ENCODE measurements at places on chromosomes 1 and 21.

- DNase-seq, result no peak
Observed at GRCh38 chr1:43610339-43610738, 39.6 kb upstream of the KDM4A start.

- no peak for DNase-seq
Observed at GRCh38 chr1:8590721-8591351, 226.6 kb downstream of the RERE start.

- DNase-seq, result no peak
Observed at GRCh38 chr1:214537219-214537618, 14.2 kb downstream of the PTPN14 start.

- DNase-seq, result no peak
Observed at GRCh38 chr1:56355422-56355821, 223.9 kb downstream of the PLPP3 start.

DNA sequence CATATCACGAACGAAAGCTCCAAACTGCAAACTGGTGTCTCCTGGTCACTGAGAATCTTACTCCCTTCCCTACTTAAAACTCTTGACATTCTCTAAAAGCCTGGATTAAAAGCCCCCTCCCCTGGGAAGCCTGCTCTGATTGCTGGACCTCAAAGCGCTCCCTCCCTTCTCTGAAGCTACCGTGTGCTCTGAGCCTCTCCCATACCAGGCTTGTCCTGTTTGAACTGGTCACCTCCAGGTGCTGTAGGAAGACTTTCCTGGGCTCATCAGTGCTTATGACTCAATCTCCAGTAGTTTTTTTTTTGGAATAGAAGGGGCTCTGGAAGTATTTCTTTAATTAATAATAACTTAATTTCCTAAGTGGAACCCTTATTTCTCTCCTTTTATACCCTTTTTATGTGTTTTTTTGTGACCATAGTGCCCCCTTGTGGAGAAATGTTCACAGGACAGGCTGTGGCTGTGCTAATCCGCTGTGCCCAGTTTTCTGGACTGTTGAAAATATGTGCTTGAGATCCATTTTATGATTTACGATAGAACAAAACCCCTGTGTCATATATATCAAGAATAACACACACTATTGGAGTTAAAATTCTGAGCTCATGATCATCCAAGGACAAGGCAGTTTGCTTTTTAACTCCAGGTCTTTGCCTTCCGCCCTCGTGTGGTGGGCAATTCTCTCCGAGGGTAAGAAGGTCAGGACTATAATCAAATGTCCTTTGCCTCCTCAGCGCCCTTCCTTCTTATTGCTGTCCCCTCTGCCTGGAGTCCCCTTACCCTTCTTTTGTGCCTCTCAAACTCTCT lies 16.9 kb downstream of the MTARC1 start:
- DNase-seq, result peak; percentile 51

- DNase-seq, result no peak
Observed at GRCh38 chr1:42793824-42794223, 9.0 kb downstream of the TMEM269 start.

GRCh38 chr1:7678491-7679158 lies 92.5 kb upstream of the VAMP3 start:
- no peak for DNase-seq

GRCh38 chr1:186849826-186850225 lies 21.1 kb downstream of the PLA2G4A start:
- DNase-seq, result no peak

GRCh38 chr1:92843046-92843423 lies 11.2 kb downstream of the RPL5 start:
- no peak for DNase-seq

GRCh38 chr21:38834725-38835124 lies 29.0 kb downstream of the ETS2 start:
- no peak for DNase-seq

- DNase-seq, result no peak
Observed at GRCh38 chr21:26025536-26026512, 144.7 kb downstream of the APP start.

GRCh38 chr1:164649146-164649545 lies 90.2 kb downstream of the PBX1 start:
- no peak for DNase-seq

GRCh38 chr1:97488530-97488929 lies 432.3 kb downstream of the DPYD start:
- no peak for DNase-seq

- no peak for DNase-seq
Observed at GRCh38 chr1:181711820-181712219, 228.5 kb downstream of the CACNA1E start.

DNA sequence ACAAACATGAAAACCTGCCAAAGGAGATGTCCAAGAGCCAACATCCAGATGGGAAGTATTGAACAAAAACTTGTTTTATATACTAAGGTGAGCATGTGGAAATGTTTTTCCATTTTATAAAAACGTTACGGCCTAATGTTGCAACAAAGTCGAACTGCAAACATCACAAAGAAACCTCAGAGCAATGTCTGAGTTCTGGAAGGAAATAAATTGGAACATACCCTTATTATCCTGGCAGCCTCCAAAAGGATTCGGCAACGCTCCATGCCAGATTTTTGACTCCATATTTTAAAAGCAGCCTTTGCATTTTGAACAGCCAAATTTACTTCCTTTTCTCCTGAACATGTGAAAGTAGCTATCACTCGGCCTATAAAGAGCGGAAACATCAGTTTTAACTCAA lies 3.3 kb downstream of the ALDH9A1 start:
- no peak for DNase-seq

DNA sequence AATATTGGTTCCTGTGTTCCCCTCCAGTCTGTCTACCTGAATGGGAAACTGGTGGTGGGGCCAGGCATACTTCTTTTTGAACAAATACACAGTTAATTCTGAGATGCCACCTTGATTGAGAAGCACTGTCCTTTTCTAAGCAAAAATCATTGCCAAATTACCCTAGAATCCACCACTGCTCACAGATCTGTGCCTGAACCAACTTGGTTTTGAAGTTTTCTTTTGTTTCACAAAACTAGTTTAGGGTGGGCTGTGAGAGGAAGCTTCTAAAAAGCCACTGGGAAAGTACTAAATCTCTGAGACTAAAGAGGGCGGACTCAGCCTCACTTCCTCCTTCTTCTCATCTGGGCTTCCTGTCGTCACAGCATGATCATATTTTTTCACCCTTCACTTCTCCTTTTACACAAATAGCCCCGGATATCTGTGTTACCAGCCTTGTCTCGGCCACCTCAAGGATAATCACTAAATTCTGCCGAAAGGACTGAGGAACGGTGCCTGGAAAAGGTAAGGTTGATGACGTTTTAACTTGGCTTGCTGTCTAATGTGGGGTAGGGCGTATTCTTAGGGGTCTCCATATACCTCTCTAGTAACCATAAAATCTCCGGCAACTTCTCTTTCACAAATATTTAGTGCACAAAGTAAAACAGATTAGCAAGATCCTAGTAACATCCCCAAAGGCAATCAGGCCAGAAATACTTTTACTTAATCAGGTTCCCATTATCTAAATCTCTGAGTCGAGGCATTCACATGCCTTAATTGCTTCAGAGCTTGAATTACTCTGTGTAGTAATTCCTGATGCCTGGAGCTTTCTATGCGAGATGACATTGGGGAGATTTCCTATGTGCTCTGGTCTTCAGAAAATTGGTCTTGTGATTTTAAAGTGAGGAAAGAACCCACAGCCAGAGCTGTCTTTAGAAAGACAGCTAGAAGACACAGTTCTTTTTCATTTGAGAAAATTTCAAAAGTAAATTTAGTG lies at the start of gene CD53:
CD53 (plus strand) TSS at position 404 of the 976 bp plus-strand sequence. CDS start 18,261 bp downstream, outside the sequence.
- DNase-seq, result no peak

GRCh38 chr1:15680131-15680530 lies 4.0 kb upstream of the PLEKHM2 start:
- DNase-seq, result peak; percentile 44

DNA sequence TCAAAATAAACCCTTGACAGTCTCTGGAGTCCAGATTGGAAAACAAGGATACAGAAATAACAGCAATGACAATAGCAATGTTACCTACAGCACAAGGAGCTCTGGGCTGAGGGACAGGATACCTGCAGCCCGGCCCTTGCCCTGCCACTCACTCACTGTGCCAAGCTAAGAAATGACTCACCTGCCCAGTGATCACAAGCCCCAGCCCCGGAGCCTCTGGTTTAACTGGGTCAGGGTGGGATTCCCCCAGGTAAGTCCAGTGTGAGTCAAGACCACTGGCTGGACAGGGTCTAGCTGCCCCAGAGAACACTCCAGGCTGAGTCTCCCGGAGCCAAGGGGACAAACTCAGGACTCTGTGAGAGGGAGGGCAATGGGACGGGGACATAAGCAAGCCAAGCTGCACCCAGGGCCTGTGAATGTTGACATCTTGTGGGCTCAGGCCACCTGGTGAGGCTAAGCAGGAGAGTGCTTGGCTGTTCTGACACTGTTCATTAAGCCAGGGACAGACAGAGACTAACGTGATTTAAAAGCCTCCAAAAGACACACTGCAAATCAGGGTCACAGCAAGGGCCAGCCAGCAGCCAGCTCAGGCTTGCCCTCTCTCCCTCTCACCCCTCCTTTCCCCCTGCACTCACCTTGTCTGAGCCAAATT lies 64.1 kb downstream of the MIS18A start:
- DNase-seq, result no peak

DNA sequence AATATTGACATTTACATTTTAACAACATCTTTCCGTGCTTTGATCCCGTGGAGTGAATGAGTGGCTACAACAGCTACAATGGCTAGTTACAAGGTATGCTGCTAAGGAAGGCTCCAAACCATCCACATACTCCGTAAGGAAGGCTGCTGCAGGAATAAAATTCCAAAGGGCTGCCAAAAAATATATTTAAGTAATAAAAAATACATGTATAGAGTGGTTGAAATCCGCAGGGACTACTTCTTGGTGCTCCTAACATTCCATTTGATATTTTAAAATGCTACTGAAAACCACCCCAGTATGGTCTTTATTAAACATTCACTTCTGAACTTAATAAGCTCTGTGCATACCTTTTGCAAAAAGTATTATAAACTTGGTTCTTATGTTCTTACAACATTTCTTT lies 25.3 kb downstream of the TNFSF4 start:
- no peak for DNase-seq

DNA sequence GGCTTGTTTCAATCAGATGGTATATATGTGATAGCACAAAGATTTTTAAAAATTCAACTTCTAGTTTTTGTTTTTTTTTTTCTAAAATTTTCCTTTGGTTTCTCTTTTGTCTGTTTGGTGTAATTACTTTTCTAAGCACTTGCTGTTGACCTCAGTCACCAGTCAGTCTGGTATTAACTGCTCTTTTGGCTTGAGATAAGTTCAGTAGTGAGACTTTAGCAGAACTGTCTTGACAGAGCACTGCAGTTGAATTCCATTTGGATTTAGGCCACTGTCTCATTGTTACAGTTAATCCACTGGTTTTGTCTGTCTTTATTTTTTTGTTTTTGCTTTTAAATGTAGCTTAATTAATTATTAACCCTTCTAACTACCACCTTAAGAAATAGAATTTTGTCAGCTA lies 36.2 kb downstream of the OSBPL9 start:
- no peak for DNase-seq

- DNase-seq, result no peak
Observed at GRCh38 chr1:228210712-228211530, 3.1 kb downstream of the OBSCN start.

GRCh38 chr1:244054247-244054923 lies 3.3 kb downstream of the ZBTB18 start:
- no peak for DNase-seq

- no peak for DNase-seq
Observed at GRCh38 chr21:41897700-41898099, 18.6 kb upstream of the PRDM15 start.

GRCh38 chr1:145960468-145961108 lies 2.8 kb upstream of the LIX1L start:
- no peak for DNase-seq

DNA sequence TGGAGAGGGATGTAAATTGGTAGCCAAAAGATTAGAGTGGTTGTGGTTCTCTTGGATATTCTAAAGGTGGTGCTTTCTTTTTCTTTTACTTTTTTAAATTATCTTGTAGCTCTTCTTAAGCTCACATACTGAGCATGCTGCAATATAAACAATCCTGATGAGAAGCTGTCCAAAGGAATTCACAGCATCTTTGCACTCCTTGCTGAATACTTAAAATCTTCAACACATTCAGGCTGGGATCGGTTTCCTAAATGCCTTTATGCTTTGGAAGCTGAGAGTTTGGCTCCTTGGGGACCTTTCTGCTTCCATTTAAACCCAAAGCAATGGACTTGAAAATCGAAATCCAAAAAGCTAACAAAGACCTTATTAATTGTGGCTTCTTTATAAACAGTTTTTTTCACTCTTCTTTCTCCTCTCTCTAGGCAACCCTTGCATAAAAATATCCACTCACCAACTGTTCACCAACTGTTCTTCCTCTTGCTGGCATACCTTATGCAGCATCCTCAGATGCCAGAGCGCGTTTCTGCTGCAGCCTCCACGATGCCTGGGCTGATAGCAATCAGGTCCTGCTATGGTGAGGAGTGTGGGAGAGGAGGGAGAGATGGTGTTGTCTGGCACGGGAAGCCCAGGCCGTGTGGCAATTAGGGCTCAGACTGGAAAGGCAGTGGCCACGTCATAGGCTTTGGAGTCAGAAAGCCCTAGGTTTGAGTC lies 535.8 kb upstream of the DAB1 start:
- DNase-seq, result no peak

GRCh38 chr1:26164036-26164860 lies 4.5 kb downstream of the C1orf232 start:
- DNase-seq, result peak; percentile 78

- DNase-seq, result no peak
Observed at GRCh38 chr1:245248231-245248731, 93.5 kb downstream of the KIF26B start.

DNA sequence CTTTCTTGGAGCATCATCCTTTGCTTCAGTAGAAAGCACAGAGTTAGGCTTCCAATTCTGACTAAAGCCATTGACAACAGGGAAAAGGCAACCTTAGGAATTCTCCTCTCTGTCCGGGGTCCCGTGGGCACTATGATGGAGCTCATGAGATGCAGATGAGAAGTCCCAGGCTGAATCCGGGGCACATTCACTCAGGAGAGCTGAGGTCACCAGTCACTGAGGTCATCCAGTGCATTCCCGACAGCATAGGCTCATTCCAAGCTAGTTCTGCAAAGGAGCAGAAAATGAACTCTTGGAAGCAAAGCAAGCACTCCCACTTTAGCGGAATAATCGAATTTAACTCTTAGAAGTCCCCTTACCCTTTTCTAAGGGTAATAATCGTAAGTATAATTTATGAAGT lies 6.8 kb downstream of the CR1 start:
- peak; percentile 10 for DNase-seq

- no peak for DNase-seq
Observed at GRCh38 chr1:223763251-223763650, 50.9 kb downstream of the CAPN2 start.

- no peak for DNase-seq
Observed at GRCh38 chr1:60949154-60949825, 133.1 kb upstream of the NFIA start.

Measured in urothelium cell line (cell line).